Germinal center (tissue), 1 donor: ENCODE measurements at places on chromosomes 11 and 22.

GRCh38 chr11:76626921-76627401, 43.6 kb downstream of the LRRC32 start:
- peak; percentile 66 for DNase-seq

- no peak for DNase-seq
These were observed 12.1 kb downstream of the TYR start for GRCh38 chr11:89189776-89190175.

- no peak for DNase-seq
These were observed 2.6 kb downstream of the BET1L start for GRCh38 chr11:204587-205109.

- no peak for DNase-seq
These were observed 63.8 kb upstream of the PRSS23 start for GRCh38 chr11:86736291-86737143.

GRCh38 chr11:129215506-129216245, 23.6 kb upstream of the ARHGAP32 start:
- no peak for DNase-seq

GRCh38 chr11:5065027-5065426, 4.3 kb upstream of the OR52E1 start:
- no peak for DNase-seq

DNA sequence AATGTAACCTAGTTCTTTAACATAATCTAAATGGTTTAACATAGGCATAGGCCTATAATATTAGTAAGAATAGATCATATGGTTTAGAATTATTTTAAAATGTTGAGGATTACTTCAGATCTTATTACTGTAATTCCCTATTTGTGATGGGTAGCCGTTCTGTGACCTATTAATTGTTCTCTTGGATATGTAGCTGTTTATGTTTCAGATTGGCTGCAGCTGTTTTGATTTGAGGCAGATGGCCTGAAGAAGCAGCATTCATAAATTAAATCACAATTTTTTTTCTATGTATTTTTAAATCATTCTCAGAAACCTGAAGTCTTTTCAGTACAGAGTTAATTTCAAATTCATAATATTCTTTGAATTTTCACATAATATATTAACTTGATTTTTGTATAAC, 104.5 kb downstream of the PDE3B start:
- DNase-seq: no peak

GRCh38 chr11:117815262-117815803, 9.2 kb downstream of the FXYD2 start:
- peak; percentile 80 for DNase-seq

DNA sequence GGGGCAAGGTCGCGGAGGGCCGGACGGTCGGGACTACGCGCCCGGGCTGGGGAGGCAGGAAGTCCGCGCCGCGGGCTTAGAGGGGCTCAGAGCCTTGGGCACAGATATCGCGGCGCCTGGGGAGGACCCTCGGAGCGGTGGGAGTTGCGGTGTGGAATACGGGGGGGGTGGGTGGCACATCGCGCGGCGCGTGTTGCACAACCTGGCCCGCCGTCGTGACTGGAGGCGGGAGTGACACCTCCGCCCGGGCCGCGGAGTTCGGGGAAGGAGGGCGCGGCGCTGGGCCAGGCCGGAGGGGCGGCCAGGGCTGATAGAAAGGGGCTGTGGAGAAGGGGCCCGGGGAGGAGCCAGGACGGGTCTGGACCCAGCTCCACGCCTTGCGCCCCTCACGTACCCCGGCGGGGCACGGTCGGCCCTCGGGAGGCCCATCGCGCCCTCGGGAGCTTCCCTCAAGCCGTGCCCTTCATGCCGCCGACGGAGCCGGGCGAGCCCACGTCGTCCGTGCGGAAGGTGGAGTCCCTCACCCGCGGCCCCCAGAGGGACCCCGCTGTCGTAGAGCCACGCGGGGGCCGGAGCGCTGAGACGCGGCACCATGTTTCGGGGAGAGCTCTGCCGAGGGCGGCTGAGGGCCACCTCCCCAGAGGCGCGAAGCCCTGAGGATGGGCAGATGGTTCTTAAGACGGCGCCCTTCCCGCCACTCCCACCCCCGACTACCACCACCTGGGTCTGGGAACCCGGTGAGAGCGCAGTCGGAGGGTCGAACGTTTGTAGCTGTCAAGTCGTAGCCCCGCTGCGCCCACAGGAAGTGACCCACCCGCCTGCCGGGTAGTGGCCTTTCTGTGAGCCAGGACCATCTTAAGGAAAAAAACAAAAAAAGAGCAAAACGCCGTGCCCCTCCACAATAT, 729 bp downstream of the IL17RA start:
- peak; percentile 29 for DNase-seq

GRCh38 chr22:37179622-37180420, 8.2 kb downstream of the C1QTNF6 start:
- DNase-seq: no peak

- no peak for DNase-seq
These were observed 5.1 kb upstream of the DCHS1 start for GRCh38 chr11:6660712-6661111.
